ENCODE measurements at places on chromosomes 1 and 21. TPM values are rescaled to one million over a fixed set of nuclear protein-coding genes. Genes with fewer than 3 reads are reported as not detected.

RHOU gene
- 2.8 TPM for total RNA-seq

AIM2 gene
- total RNA-seq, result 0.46 TPM

LRRC53 gene
- not detected for total RNA-seq

CHIA gene
- not detected for total RNA-seq

SLAMF6 gene
- not detected for total RNA-seq

ASCL5 gene
- not detected for total RNA-seq

GJA9 gene
- not detected for total RNA-seq

CBS gene
- total RNA-seq, result 13.4 TPM

CD101 gene
- 0.18 TPM for total RNA-seq

MUL1 gene
- 30.6 TPM for total RNA-seq

PRR9 gene
- not detected for total RNA-seq

APH1A gene
- total RNA-seq, result 57.4 TPM

SMYD3 gene
- total RNA-seq, result 104 TPM

ARHGEF10L gene
- 15.4 TPM for total RNA-seq

SPRR1A gene
- not detected for total RNA-seq

AADACL4 gene
- total RNA-seq, result not detected

TATDN3 gene
- 12.5 TPM for total RNA-seq

SPRR2A gene
- not detected for total RNA-seq

KPRP gene
- total RNA-seq, result not detected

CD244 gene
- total RNA-seq, result not detected

RXRG gene
- total RNA-seq, result not detected

DEPDC1 gene
- total RNA-seq, result 3.0 TPM

OR2L8 gene
- not detected for total RNA-seq

KLHDC8A gene
- not detected for total RNA-seq

LYPD8 gene
- total RNA-seq, result not detected

IL19 gene
- not detected for total RNA-seq

SPTA1 gene
- total RNA-seq, result 0.05 TPM

SPATA21 gene
- not detected for total RNA-seq

ZMYND12 gene
- total RNA-seq, result 0.30 TPM

DMBX1 gene
- not detected for total RNA-seq

MAP3K21 gene
- 0.59 TPM for total RNA-seq

DHRS3 gene
- 520 TPM for total RNA-seq

GSTM1 gene
- 0.51 TPM for total RNA-seq

HTR6 gene
- not detected for total RNA-seq

OPRD1 gene
- not detected for total RNA-seq

OR2L5 gene
- not detected for total RNA-seq

Data from smooth muscle cell of the umbilical artery (primary cell).